ENCODE measurements at places on chromosomes 7 and 10. TPM values are rescaled to one million over a fixed set of nuclear protein-coding genes. Genes with fewer than 3 reads are reported as not detected.

- no peak for DNase-seq
Observed at GRCh38 chr10:60291344-60291930, 98.2 kb downstream of the ANK3 start.

DNA sequence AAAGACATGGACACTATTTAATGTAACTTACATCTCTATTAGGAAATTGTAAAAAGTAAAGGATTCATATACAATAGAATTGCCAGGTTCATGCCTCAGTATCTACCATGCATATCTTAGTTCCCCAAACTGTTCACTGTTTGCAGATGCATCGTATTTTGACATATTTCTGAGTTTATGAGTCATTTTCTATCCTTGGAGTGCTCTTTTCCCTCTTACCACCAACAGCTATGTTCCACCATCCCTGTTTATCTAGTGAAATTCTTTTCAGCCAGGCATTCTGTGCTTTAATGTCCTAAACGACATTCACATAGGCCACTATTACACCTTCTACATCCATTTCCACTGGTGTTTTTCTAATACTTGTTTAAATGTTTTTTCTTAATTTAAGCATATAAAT is 139.4 kb upstream of the HPS1 start:
- DNase-seq = no peak

GRCh38 chr7:155428171-155428834 is 29.6 kb upstream of the EN2 start:
- no peak for DNase-seq

- DNase-seq = no peak
Observed at GRCh38 chr10:72764151-72764550, 72.2 kb downstream of the MCU start.

STOX1 gene
- not detected for total RNA-seq

EBLN1 gene
- total RNA-seq = not detected

All from CD8-positive, alpha-beta T cell (primary cell).